ENCODE measurements at places on chromosomes 2 and 18.

DNA sequence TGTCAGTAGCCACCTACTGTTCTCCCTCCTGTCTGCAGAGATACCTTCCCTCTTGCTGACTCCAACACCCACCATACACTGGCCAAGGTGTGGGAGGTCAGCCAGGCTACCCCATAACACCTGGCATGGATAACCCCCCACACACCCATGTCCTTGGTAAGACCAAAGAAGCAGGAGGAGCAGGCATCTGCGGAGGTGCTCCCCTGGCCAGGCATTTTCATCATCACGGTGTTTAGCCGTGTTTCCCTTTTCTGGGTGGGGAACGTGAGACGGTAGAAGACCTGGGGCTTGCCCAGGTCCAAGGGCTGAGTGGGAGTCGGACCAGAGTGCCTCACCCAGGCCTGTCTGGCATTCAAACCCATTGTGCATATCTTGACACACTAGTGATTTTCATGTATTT, 150.3 kb downstream of the SMAD7 start:
- DNase-seq: no peak

- no peak for DNase-seq
Measured at GRCh38 chr2:38095996-38096861, 20.3 kb upstream of the CYP1B1 start.

DNA sequence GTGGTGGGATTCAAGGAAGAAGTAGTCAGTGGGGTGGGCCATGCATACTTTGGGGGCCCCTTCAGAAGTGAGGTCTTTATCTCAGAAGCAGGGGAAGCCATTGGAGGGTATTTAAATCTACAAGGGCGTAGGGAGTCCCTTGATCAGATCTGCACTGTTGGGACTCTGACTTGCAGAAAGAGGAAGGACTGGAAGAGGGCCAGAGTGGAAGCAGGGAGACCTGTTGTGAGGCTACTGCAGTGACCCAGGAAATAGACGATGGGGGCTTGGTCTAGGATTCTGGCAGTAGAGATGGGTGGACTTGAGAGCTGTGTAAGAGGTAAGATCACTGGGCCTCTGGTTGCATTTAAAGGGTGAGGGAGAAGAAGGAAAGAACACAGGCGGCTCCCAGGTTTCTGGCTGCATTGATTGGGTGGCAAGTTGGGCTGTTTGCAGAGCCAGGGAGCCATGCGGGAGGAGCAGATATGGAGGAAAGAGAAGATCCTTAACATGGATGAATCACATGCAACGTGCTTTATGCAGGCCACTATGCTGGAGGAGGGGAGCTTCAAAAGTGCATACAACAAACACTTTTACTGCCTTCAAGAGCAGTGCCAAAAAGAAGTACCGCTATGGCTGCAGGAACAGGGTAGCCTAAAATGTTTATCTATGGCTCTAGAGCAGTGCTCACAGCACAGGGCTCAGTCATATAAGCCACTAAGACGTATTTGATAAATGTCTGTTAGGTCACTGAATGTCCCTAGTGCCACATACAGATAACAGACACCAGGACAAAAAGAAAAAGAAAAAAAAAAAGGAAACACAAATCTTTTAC, 2.3 kb downstream of the SFXN5 start:
- no peak for DNase-seq

GRCh38 chr2:72130659-72131360, 16.9 kb downstream of the CYP26B1 start:
- no peak for DNase-seq

DNA sequence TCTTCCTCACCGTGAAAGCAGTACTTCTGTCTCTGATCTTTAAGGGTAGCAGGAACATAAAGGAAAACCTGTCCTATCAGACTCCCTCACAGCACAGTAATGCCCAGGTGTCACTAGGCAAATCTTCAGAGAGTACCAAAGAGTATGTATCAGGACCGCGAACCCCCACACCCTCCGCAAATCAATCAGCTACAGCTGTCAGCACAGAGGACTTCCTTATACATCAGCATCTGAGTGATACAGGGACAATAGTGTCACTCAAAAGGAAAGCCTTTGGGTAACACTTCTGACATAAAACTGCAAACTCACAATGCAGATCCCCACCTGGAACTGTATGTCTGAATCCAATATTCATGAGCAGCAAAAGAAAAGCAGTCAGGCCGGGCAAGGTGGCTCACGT, 2.6 kb downstream of the AFG3L2 start:
- no peak for DNase-seq

- no peak for DNase-seq
Measured at GRCh38 chr2:23055251-23055650, 329.7 kb upstream of the KLHL29 start.

GRCh38 chr18:22817844-22818243, 115.3 kb upstream of the RBBP8 start:
- DNase-seq: no peak

DNA sequence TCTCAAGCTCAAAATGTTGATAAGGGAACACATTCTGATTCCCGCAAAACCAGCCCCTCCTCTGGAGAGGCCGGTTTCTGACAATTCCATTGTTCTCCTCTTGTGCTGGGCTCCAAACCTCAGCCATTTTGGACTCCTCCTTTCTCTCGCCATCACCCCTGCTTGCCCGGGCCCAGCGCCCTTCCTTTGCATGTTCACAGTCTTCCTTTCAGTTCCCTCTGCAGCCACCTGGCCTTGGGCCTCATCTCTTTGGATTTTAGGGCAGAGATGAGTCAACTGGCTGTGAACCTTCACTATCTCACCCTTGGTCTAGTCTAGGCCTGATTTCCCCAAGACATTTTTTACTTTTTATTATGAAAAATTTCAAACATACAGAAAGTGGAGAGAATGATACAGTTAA, 155.9 kb upstream of the MAP3K20 start:
- no peak for DNase-seq

DNA sequence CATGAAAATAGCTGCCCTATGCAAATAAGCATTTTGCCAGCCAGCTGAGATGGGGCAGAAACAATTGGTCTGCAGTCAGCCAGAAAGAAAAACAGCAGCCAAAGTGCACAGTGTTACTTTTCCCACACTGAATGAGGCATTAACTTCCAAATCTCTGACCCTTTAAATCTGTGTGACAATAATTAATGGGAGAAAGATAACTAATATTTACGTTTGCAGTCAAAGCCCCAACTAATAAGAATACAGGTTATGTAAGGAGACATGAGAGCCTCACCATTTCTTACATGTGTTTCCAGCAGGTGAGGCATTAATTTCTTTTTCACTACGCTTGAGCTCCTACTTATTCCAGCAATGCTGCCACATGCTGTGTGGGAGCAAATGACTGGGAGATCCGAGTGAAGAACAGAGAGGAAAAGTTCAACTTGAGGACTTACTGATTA, 339.0 kb downstream of the SATB2 start:
- no peak for DNase-seq

GRCh38 chr18:23337599-23338444, 115.3 kb upstream of the RIOK3 start:
- DNase-seq: no peak

DNA sequence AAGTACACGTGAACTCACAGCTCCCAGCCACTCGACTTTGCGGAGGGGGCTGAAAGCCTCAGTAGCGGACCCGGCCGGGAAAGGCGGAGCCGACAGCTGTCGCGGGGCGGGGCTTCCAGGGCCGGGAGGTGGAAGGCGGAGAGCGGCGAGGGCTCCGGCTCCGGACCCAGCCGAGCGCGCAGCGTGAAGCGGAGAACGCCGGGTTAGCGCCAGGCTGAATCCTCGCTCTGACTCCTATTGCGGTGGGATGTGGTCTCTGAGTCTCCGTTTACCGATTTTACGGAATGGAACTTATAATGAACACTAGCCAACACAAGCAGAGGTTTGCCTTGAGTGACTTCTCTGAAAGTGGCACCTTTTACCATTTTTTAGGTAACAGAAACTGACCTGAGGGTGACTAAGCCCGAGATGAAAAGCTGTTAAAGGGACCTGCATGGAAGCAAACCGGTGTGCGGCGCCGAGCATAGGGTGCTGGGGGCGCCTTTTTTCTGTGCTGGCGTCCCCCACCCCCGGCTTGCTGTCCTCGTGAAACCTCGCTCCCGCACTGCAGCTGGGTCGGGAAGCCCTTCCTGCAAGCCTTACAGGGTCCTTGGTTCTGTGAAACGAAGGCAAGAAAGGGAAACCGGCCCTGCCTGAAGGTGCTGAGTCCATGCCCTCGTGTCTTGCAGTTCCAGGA, 72.9 kb downstream of the EN1 start:
- no peak for DNase-seq

DNA sequence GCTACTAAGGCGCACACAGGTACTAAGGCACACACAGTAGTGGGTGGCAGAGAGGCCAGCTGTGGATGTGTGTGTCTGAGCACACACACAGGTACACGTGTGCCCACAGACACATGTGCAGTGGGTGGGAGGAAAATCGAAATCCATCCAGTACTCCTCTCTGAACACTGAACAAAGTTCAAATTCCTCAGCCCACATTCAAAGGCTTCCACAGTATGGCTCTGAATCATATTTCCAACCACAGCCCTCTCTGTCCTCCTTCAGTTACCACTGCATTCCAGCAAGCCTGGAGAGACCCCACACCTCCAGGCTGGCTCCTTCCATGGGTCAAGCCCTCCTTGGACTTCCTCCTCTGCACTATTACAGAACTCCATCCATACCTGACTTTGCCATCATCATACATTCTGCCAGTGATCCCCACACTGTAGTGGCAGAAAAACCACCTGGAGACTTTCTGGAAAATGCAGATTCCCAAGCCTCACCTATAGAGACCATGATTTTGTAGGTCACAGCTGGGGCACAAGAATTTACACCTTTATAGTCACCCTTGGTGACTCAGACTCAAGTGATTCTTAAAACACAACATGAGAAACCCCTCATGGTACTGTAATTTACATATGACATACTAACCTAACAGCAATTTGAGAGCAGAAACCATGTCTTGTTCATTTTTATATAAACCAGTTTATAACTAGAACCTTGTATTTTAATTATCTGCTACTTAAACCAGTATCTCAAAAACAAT, 31.4 kb downstream of the EPG5 start:
- no peak for DNase-seq

DNA sequence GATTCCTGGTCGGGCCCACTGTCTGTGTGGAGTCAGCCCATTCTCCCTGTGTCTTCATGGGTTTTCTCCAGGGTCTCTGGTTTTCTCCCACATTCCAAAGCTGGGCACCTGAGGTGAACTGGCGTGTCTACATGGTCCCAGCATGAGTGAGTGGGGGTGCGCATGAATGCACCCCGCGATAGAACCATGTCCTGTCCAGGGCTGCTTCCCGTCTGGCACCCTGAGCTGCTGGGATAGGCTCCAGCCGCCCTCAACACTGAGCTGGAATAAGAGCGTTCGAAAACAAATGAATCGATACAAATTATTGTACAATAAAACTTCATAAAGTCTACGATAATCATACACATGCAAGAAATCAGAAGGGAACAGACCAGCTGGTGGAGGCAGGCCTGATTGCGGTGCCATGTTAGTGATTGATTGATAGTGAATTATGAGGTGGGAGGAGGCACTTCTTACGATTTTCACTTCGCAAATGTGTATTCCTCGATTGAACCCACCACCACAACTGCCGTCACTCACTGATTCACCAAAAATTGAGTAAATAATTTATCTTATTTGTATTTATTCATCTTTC, 186.6 kb downstream of the MGAT5 start:
- DNase-seq: no peak

DNA sequence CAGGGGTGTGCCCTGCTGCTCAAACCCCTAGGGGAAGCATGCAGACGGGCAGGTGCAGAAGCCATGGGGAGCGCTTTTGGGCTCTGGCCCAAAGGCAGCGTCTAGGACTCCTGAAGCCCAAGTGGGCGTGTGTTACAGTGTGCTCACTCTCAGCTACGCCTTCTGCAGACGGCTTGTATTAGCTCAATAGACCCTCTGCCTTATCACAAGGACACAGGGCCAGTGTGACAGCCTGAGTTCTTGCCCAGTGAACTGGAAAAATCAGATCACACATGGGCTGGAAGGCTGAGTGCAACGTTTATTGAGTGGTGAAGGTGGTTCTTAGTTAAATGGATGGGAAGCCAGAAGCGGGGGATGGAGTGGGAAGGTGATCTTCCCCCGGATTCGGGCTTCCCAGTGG, 210.9 kb downstream of the CDH20 start:
- DNase-seq: no peak

- no peak for DNase-seq
Measured at GRCh38 chr2:220068846-220069245, 441.4 kb downstream of the SLC4A3 start.

DNA sequence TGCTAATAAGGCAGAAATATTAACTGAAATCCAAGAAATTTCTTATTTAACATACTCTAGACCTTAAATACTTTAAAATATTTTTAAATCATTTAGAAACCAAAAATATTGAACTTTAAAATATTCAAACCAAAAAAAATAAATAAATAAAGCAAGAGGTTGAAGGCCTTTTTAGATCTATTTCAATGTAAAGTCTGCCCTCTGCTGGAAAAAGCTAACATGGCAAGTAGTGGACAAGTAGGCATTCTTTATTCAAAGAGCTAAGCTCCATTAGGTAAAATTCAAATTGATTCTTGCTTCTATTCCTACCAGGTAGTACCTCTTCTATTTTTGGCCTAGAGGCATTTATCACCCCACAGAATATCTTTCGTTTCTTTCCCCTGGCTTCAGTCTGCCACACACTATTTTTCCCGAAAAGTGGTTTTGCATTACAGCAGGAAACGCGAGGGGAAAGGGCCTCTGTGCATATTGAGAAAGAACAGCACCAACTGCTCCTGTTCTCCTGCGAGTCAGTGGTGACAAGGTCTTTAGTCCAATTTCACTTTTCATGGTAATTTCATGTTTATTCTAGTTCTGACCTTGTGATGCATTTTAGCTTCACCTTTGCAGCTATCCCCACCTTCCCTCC, 20.4 kb downstream of the IFIH1 start:
- peak; percentile 37 for DNase-seq

DNA sequence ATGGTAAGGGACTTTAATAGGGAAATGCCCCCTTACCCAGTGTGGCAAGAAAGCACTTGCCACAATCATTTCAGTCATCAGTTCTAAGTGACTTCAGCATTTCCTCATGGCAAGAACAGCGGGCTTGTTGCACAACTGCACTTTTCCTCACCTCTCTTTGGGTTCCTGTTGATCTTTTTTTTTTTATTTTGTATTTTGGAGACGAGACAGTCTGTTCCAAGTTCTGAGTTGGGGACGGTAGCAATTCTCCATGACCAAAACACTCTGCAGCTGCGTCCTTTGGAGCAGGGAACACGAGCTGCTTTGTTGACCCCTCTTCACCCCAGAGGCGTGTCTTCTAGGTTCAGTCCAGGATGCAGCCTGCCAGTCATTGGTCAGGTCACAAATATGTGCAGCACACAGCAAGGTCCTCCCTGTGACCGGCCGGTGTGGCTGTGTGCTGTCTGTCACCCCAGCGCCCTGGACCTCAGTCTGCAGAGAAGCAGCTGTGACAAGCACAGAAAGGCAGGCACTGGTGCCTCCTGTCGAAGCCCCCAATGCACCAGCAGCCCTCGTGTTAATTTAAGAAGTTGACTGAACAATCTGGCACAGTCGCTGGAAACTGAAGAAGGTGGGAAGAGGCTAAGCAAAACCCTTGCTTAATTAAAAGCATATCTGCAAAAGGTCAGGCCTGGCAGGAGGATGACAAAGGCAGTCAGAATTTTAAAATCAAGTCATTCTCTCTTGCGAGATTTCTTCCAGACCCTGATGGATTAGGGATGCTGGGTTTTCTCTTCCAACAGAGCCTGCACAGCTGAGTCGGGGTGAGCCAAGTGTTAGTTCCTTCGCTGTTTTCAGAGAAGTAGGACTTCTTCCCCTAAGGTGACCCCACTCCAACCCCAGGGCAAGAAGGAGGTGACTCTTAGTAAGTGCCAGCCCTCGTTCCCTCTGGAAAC, 96.7 kb upstream of the COPS8 start:
- DNase-seq: no peak

GRCh38 chr2:72629062-72629461, 196.8 kb downstream of the EXOC6B start:
- no peak for DNase-seq

Data from dorsolateral prefrontal cortex (tissue), 122 donors.